ENCODE measurements at places on chromosomes 3 and 15. TPM values are rescaled to one million over a fixed set of nuclear protein-coding genes. Genes with fewer than 3 reads are reported as not detected.

The CCR3 gene
- total RNA-seq = not detected

The MAP3K13 gene
- total RNA-seq = 18.4 TPM

The ISLR gene
- 39.7 TPM for total RNA-seq

The ATP13A5 gene
- total RNA-seq = not detected

The GOLGA6B gene
- total RNA-seq = not detected

The USP19 gene
- total RNA-seq = 56.4 TPM

The CPN2 gene
- not detected for total RNA-seq

The AADACL2 gene
- not detected for total RNA-seq

The FBXW12 gene
- not detected for total RNA-seq

The MRAS gene
- total RNA-seq = 73.6 TPM

The NEO1 gene
- total RNA-seq = 14.6 TPM

The H1-8 gene
- total RNA-seq = not detected

The HIGD2B gene
- not detected for total RNA-seq

The CRTC3 gene
- total RNA-seq = 16.0 TPM

The PRR23C gene
- total RNA-seq = not detected

The TASOR gene
- total RNA-seq = 91.7 TPM

The KCNAB1 gene
- not detected for total RNA-seq

The LHFPL4 gene
- not detected for total RNA-seq

The IQCF5 gene
- total RNA-seq = not detected

The NCEH1 gene
- 28.1 TPM for total RNA-seq

The ADAMTS9 gene
- total RNA-seq = 2.1 TPM

The KBTBD8 gene
- total RNA-seq = 4.0 TPM

The RLBP1 gene
- total RNA-seq = not detected

The DAZL gene
- total RNA-seq = not detected

The MAPKAPK3 gene
- 15.6 TPM for total RNA-seq

The GRAMD1C gene
- total RNA-seq = 7.6 TPM

The ZPLD1 gene
- 0.62 TPM for total RNA-seq

The SNTN gene
- not detected for total RNA-seq

The PRSS50 gene
- 0.12 TPM for total RNA-seq
